Left lung (tissue), 14 donors: ENCODE measurements at places on chromosomes 12 and 14. TPM values are rescaled to one million over a fixed set of nuclear protein-coding genes. Genes with fewer than 3 reads are reported as not detected.

RNU7-1 gene
- total RNA-seq: not detected

NUMB gene
- 121 TPM for total RNA-seq

PUS7L gene
- 20.3 TPM for total RNA-seq

SLC6A15 gene
- total RNA-seq: 0.21 TPM

INHBC gene
- not detected for total RNA-seq

AMHR2 gene
- total RNA-seq: not detected

ACOT6 gene
- not detected for total RNA-seq

AQP5 gene
- 7.7 TPM for total RNA-seq

FGF6 gene
- total RNA-seq: not detected

SDR9C7 gene
- total RNA-seq: not detected

CD163L1 gene
- 5.6 TPM for total RNA-seq

SPIC gene
- total RNA-seq: not detected

TTC8 gene
- 17.5 TPM for total RNA-seq

BCL2L2 gene
- total RNA-seq: 37.1 TPM

KMT2D gene
- total RNA-seq: 110 TPM

AICDA gene
- 0.17 TPM for total RNA-seq

C12orf42 gene
- not detected for total RNA-seq

TSPAN8 gene
- total RNA-seq: 7.5 TPM

NRL gene
- 1.6 TPM for total RNA-seq

BICDL1 gene
- 12.0 TPM for total RNA-seq

COL2A1 gene
- total RNA-seq: 0.06 TPM

RNASE1 gene
- 1,326 TPM for total RNA-seq

RASSF3 gene
- 90.2 TPM for total RNA-seq

A2ML1 gene
- not detected for total RNA-seq

IL22 gene
- not detected for total RNA-seq

ALDH2 gene
- 239 TPM for total RNA-seq

ERGIC2 gene
- total RNA-seq: 83.6 TPM

PLEKHA5 gene
- 20.4 TPM for total RNA-seq

STAC3 gene
- 3.4 TPM for total RNA-seq

ACTN1 gene
- total RNA-seq: 164 TPM

PRKD1 gene
- total RNA-seq: 13.6 TPM

RPS6KL1 gene
- total RNA-seq: 6.7 TPM

C12orf60 gene
- 1.2 TPM for total RNA-seq

GALNT8 gene
- total RNA-seq: 0.50 TPM

ZFC3H1 gene
- 50.7 TPM for total RNA-seq

TAS2R19 gene
- total RNA-seq: 2.0 TPM

PRPH gene
- total RNA-seq: 0.26 TPM

PTCSC3 gene
- total RNA-seq: not detected

TMEM121 gene
- 3.0 TPM for total RNA-seq
